Sigmoid colon (tissue), 7 donors: ENCODE measurements at places on chromosomes 13 and 19. TPM values are rescaled to one million over a fixed set of nuclear protein-coding genes. Genes with fewer than 3 reads are reported as not detected.
A peak's percentile ranks its signal among the peaks of the same experiment; 100 is the strongest.

Gene ANO8
- total RNA-seq: 10.5 TPM

DNA sequence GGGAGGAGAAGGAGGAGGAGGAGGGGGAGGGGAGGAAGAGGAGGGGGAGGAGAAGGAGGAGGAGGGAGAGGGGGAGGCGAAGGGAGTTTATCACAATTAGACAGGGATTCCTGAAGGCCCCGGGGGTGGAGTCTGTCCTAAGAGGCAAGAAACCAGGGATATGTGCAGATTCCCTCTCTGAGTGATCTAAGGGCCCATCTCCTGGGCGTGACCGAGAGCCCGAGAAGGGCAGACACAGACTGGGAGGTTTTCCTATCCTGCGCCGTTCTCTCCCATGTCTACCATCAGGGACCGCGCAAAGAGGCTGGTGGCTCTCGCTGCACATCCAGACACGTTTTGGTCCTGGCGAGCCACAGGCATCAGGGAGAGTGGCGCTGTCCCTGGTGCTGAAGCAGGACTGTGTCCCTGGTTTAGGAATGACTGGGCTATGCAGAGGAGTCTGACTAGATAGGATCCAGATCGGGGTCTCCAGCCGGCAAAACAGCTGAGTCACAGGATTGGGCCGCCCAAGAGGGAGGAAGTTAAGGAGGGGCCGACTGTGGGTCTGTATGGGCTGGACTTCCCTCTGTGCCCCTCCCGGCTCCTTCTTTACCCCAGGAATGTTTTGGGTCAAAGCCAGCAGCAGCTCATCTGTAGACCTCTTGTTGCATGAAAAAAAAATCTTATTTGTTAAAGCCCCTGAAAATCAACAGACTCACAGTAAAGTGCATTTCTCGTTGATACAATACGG is 17.9 kb upstream of the ZNF175 start:
- no peaks in the 10 kb centered on the region for H3K4me1 ChIP-seq
- H3K27me3 ChIP-seq: no peaks in the 10 kb centered on the region
- H3K4me3 ChIP-seq: no peak overlapping the region
- no peaks in the 10 kb centered on the region for H3K36me3 ChIP-seq

Gene SHISA7
- not detected for total RNA-seq

GRCh38 chr19:12224676-12225075 is 61.8 kb downstream of the ZNF136 start:
- H3K36me3 ChIP-seq: no peaks in the 10 kb centered on the region
- no peaks in the 10 kb centered on the region for H3K4me1 ChIP-seq
- no peaks in the 10 kb centered on the region for H3K27me3 ChIP-seq
- no peak overlapping the region for H3K27ac ChIP-seq
- no peak overlapping the region for H3K4me3 ChIP-seq
- no peak for DNase-seq

Gene TMEM59L
- 0.82 TPM for total RNA-seq

Gene NRTN
- total RNA-seq: 6.7 TPM

Gene CYP4F2
- not detected for total RNA-seq

DNA sequence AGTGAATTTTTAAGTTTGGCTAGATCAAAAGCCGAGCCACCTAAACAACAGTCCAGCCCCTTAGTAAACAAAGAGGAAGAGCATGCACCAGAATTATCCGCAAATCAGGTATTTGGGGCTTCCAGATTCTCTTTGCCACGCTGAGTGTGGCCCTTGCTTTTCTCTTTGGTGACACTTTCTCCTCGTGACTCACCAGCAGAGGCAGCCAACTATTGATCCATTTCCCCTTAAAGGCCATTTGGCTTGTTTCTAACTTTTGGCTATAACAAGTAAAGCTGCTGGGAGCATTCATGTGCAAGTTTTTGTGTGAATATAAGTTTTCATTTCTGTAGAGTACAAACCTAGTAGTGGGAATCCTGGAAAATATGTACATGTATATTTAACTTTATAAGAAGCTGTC is 17.6 kb upstream of the WDR88 start:
- no peaks in the 10 kb centered on the region for H3K4me1 ChIP-seq
- no peak overlapping the region for H3K27ac ChIP-seq
- no peaks in the 10 kb centered on the region for H3K27me3 ChIP-seq
- no peak for DNase-seq

DNA sequence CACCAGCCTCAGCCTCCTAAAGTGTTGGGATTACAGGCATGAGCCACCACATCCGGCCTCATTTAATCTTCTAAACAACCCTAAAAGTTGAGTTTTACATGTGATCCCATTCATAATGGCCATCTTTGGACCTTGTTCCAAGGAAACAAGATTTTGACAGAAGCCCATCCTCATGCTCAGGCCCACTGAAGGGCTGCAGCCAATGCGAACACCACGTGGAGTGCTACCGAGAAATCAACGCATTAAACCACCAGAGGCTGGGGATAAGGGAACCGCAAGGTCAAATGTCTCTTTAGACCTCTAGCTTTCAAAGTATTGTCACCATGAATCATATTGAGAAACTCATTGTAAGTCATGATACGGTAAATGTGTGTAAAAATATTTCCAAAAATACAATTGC is 49.4 kb upstream of the DOCK9 start:
- H3K27ac ChIP-seq: no peak overlapping the region
- no peak for DNase-seq
- H3K27me3 ChIP-seq: no peaks in the 10 kb centered on the region
- no peaks in the 10 kb centered on the region for H3K36me3 ChIP-seq

Gene TEKTIP1
- not detected for total RNA-seq

DNA sequence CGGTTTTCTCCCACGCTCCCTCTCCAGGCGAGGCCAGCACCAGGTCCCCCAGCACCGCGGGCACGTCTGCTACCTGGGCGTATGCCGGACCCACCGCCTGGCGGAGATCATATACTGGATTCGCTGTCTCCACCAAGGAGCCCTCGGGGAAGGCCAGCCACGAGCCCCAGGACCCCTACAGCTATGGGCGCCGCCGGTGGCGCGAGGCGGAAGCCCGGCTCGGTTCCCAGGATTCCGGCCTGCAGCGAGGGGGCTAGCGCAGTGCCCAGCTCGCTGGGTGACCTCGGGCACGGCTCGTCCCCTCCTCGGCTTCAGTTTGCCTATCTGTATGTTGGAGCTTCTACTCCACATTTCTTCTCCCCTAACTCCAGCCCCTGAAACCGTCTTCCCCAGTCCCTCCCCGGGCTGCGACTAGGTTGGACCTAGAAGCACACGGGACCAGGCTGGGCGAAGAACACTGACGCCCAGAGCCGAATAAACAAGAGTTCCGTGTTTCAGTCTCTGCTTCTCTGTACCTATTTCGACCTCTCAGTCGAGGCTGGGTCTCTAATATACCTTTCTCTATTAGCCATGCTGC is 749 bp upstream of the CPT1C start:
- H3K27ac ChIP-seq: peak overlapping the region; percentile 58
- H3K4me3 ChIP-seq: peak overlapping the region; percentile 34
- peaks cover 25% of the 10 kb centered on the region for H3K36me3 ChIP-seq
- H3K4me1 ChIP-seq: no peaks in the 10 kb centered on the region
- peaks cover 35% of the 10 kb centered on the region for H3K27me3 ChIP-seq

Gene TM9SF2
- 75.3 TPM for total RNA-seq

DNA sequence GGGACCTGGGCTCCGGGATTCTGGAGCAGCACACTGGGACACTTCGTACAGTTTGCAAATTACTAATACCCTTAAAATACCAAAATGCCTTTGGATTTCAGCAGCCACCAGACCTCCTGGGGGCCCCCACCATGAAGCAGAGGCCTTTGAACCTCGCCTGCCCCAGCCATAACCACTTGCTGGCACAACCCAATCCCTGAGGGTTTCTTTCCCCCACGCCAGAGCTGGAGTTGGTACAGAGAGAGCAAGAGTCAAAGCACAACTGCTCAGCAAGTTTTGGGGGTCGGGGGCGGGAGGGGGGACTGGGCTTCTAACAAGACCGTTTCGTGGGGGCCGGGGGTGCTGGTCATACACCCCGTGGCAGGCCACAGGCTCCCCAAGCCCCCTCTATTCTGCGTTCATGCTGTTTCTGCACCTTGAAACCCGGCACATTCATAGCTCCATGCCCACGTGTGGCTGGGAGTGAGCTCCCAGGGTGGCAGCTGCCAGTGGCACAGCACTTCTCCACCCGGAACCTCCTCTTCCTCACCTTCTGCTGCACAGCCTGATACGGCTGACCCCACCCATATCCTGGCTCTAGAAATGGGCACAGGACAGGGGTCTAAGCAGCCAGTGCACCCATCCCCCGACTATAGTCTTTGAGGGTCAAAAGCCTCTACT is 17.1 kb downstream of the PLEKHF1 start:
- no peak for DNase-seq
- peak overlapping the region; percentile 70 for H3K27ac ChIP-seq
- peaks cover 57% of the 10 kb centered on the region for H3K4me1 ChIP-seq
- H3K4me3 ChIP-seq: no peak overlapping the region
- H3K36me3 ChIP-seq: no peaks in the 10 kb centered on the region

DNA sequence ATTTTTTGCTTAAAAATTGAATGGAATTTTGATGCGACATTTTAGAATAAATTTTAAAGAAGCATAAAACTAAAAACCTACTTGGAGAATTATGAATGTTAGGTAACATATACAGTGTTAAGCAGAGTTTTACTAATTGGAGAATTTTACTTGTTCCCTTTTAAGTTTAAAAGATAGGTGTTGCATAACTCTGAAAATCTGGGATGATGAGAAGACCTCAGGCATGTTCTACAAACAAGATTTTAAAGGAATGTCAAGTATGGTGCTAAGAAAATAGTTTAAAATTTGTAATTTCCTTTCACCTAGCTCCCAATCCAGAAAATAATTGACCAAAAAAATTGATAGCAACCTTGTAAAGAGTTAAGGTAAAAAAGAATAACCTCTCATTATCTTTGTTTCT is 135.8 kb downstream of the RFC3 start:
- H3K27ac ChIP-seq: no peak overlapping the region
- H3K36me3 ChIP-seq: no peaks in the 10 kb centered on the region
- no peak for DNase-seq
- H3K4me3 ChIP-seq: no peak overlapping the region

DNA sequence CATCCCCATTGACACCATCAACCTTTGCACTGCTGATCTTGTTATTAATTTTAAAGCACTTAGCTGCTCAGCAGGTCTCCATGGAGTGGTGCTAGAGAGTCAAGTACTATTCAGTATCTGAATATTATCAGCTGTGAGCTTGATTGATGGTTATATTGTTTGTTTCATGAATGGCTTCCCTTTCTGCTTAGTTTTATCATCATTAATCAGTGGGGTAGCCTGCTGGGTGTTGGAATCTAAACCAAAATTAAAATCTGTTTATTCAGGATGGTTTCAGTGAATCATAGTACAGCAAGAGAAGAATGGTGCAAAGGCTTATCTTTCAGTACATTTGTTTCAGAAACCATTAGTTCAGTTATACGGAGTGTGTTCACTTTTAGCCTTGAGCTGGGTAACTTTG is 42.5 kb upstream of the SCEL start:
- DNase-seq: no peak
- H3K36me3 ChIP-seq: no peaks in the 10 kb centered on the region
- no peaks in the 10 kb centered on the region for H3K27me3 ChIP-seq
- no peak overlapping the region for H3K4me3 ChIP-seq
- H3K27ac ChIP-seq: no peak overlapping the region

GRCh38 chr13:96958286-96958891 is 35.9 kb downstream of the OXGR1 start:
- no peaks in the 10 kb centered on the region for H3K4me1 ChIP-seq
- no peaks in the 10 kb centered on the region for H3K36me3 ChIP-seq
- DNase-seq: no peak
- H3K27me3 ChIP-seq: no peaks in the 10 kb centered on the region
- no peak overlapping the region for H3K4me3 ChIP-seq

DNA sequence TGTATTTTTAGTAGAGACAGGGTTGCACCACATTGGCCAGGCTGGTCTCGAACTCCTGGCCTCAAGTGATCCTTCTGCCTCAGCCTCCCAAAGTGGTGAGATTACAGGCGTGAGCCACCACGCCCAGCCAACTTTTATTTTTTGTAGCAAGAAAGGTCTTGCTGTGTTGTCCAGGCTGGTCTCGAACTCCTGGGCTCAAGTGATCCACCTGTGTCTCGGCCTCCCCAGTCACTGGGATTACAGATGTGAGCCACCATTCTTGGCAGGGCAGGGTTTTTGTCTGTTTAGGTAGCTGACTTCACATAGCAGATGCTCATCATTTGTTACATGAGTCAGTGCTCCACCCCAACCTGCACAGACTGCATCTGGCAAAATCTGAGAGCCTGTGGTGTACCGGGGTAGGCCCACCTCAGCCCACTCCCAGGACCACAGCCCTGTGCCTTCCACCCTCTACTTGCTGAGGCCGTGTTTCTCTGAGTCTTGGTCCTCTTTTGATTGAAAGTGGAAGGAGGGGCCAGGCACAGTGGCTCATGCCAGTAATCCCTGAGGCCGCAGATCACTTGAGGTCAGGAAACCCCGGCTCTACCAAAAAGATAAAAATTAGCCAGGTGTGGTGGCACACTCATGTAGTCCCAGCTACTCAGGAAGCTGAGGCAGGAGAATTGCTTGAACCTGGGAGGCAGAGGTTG is 4.2 kb upstream of the TNPO2 start:
- H3K27me3 ChIP-seq: no peaks in the 10 kb centered on the region
- H3K27ac ChIP-seq: no peak overlapping the region
- H3K4me3 ChIP-seq: no peak overlapping the region
- no peak for DNase-seq
- H3K4me1 ChIP-seq: peaks cover 36% of the 10 kb centered on the region

DNA sequence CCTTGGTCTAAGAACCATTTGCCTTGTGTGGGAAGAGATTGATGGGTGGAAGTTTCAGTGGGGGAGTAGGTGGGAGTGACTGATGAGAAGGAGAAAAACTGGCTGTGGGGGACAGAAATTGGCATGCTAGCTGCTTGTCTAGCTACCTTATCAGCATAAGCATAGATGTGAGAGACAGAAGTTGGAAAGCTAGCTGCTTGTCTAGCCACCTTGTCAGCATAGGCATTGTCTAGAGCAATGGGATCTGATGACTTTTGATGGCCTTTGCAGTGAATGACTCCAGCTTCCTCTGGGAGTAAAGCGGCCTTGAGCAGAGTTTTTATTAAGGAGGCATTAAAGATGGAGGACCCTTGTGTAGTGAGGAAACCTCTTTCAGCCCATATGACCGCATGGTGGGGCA is 9.9 kb upstream of the NCR1 start:
- H3K27me3 ChIP-seq: no peaks in the 10 kb centered on the region
- H3K4me1 ChIP-seq: no peaks in the 10 kb centered on the region
- DNase-seq: no peak
- no peak overlapping the region for H3K4me3 ChIP-seq
- no peak overlapping the region for H3K27ac ChIP-seq

- H3K4me1 ChIP-seq: peaks cover 51% of the 10 kb centered on the region
- H3K4me3 ChIP-seq: peak overlapping the region; percentile 19
- no peaks in the 10 kb centered on the region for H3K36me3 ChIP-seq
- no peaks in the 10 kb centered on the region for H3K27me3 ChIP-seq
- peak overlapping the region; percentile 87 for H3K27ac ChIP-seq
Measured at GRCh38 chr19:6087074-6087571, 23.2 kb downstream of the RFX2 start.
